Caki2 (cell line): ENCODE measurements at places on chromosomes 1 and 21. TPM values are rescaled to one million over a fixed set of nuclear protein-coding genes. Genes with fewer than 3 reads are reported as not detected.

DNA sequence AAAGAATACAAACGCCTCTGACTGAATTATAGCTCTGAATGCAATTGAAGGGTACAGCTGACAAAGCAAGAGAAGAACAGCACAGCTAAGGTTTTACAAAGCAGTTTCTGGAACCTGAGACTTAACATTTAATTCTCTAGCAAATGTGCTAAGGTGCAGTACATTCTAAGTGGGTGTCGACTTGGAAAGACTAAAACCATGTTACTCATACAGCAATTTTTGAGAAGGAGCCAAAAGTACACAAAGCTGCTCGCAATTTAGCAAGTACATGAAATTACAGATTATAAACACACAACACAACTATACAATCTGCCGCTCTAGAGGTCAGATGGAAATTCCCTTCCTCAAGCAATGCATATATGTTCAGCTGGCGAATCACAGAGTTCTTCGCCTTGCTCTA lies 121.9 kb downstream of the TIAM1 start:
- DNase-seq, result no peak

DNA sequence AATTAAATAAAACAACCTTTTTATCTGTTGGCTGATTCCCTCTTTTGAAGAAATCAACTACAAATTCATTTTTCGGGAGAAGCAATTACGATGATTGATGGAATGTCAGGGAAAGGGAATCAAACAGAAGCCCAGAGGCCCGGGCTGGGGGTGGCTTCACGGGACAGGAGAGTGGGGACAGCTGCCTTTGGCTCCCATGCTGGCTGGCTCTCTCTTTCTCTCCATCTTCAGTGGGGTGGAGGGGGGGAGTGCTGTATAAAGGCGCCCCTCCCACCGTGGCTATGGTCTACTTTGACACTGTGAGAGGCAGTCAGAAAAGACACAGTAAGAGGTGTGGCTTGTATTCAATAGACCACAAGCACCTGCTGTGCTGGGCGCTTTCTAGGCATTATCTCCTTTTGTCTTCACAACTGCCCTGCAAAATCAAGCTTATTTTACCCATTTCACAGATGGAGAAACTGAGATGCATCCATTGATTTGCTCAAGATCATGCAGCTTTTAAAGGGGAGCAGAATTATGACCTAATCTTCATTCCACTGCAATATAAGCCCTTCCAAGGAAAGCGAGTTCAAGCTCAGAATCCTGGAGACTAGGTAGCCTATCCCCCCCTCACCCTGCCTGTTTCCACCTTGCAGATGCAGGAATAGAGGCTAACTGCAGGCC lies 92.9 kb downstream of the GRIK3 start:
- DNase-seq, result no peak

DNA sequence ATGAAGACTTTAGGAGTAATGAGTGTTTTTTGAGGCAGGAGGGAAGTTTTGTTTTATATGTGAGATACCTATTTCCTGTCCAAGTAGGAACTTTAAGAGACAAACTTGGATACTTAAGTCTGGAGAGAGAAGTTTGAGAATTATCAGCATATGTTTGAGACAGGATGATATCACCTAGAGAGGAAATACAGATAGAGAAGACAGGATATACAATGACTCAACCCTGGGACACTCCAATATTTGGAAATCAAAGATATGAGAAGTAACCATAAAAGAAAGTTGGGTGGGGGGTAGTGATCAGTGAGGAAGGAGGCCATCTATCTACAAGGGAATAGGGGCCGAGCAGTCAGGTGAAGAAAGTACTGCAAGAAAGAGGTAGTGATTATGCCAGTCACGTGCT lies 6.5 kb downstream of the LCE7A start:
- DNase-seq, result no peak

DNA sequence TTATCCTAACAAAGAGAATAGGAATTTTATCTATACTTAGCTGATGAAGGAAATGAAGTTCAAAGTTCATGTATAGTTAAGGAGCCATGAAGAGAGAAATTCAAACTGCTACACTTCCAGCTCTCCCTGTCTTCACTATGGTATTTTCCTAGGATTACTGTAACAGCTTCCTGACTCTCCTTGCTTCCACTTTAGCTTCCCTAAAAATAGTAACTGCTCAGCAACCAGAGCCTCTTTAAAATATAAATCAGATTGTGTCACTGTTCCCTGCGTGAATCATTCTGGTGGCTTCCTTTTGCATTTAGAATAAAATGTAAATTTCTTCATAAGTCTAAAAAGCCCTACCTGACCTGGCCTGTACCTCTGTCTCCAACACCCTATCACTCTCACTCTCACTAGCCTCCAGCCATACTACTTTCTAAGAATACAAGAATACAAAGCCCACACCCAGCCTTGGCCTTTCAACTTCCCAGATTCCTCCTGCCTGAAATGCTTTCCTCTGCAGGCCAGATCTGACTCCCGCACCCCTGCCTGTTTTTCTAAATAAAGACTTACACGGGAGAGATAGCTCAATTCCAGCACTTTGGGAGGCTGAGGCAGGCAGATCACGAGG lies 30.5 kb downstream of the OR10J1 start:
- DNase-seq, result no peak

GRCh38 chr1:59879574-59879973 lies 47.0 kb downstream of the CYP2J2 start:
- DNase-seq, result no peak

- no peak for DNase-seq
Observed at GRCh38 chr1:244054924-244055263, 3.8 kb downstream of the ZBTB18 start.

DNA sequence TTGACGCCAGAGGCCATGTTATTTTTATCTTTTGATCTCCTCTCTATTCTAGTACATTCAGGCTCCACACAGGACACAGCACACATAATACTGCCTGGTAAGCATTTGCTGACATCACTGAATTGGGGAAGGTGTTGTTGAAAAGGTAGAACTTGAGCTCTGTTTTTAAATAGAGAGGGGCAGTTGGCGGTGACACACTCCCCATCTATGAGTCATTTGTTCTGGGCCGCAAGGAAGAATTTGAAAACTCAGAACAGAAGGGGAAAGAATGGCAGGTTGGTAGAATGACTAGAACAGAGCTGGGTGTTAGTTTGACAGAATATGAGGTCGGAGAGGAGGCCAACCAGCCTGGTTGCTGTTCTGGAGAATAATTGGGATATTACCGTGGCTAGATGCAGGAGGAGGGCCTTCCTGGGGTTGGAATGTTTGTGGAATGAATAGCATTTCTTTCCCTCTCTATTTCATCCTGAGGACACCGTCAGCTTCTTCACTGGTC lies 52.1 kb upstream of the ERRFI1 start:
- peak; percentile 74 for DNase-seq

GRCh38 chr1:97120806-97121205 lies 399.2 kb downstream of the PTBP2 start:
- no peak for DNase-seq

DNA sequence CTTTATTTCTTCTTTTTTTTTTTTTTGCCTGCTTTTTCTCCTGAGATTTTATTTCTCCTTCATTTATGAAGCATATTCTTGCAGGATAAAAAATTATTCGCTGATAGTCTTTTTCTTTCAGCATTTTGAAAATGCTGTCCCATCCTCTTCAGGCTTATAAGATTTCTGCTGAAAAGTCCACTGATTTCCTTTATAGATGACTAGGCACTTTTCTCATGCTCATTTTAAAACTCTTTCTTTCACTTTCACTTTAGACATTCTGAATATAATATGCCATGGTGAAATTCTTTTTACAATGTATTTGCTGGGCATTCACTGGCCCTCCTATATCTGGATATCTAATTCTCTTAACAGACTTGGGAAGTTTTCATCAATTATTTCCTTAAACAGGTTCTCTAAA lies 25.5 kb upstream of the GTF2B start:
- DNase-seq, result no peak

GRCh38 chr21:30227633-30228404 lies 11.9 kb upstream of the CLDN8 start:
- peak; percentile 94 for DNase-seq

DNA sequence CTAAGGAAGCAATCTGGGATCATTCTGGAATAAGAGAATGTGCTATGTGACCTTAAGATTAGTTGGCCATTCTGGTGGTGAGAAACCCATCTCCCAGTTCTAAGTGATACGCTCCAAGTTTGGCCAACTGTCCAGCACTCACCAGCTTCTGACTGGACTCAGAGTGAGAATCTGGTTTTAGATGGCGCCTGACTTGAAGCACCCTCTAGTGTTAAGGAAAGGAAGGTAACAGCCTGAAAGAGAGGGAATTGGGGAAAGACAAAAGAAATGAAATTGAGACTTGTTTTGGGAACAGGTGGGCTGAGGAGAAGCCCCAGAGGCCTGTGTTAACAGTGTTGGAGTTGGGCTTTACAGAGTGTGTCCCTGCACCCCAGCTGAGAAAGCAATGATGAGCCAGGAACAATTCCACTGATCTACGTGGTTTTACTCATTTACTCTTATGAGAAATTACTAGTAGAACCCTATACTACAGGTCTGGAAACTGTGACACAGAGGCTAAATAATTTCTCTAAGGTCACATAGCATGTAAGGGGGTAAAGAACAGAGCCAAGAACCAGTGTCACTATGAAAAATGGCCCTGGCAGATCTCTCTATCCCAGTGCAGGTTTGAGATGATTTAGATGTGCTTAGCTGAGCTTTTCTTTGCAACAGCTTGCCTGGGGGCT lies 9.3 kb upstream of the FCAMR start:
- peak; percentile 49 for DNase-seq

- no peak for DNase-seq
Observed at GRCh38 chr21:26085127-26085526, 85.4 kb downstream of the APP start.

- DNase-seq, result no peak
Observed at GRCh38 chr21:41321908-41322495, 5.4 kb downstream of the FAM3B start.

DNA sequence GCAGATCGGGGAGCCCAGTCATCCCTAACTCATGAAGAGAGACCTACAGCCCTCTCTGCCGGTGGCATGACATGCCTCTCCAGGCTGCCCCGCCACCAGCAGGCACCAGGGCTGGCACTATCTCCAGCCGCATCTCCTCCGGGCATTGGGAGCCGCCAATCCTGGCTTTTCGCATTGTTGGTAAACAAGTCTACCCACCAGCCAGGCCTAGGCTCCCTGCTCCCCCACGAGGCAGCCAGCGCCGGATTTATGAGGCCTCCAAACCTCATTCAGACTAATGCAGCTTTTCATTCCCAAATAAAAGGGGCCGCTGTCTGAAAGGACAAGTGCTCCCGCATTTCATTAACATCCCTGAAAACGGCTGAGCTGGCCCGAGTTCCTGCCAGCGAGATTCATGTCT lies 3.4 kb upstream of the GRIK3 start:
- DNase-seq, result no peak

GRCh38 chr1:201145132-201145531 lies 9.1 kb downstream of the TMEM9 start:
- DNase-seq, result no peak

GRCh38 chr1:15081102-15081501 lies 72.4 kb upstream of the TMEM51 start:
- DNase-seq, result no peak

GRCh38 chr21:25551569-25551968 lies 55.7 kb downstream of the MRPL39 start:
- no peak for DNase-seq

DNA sequence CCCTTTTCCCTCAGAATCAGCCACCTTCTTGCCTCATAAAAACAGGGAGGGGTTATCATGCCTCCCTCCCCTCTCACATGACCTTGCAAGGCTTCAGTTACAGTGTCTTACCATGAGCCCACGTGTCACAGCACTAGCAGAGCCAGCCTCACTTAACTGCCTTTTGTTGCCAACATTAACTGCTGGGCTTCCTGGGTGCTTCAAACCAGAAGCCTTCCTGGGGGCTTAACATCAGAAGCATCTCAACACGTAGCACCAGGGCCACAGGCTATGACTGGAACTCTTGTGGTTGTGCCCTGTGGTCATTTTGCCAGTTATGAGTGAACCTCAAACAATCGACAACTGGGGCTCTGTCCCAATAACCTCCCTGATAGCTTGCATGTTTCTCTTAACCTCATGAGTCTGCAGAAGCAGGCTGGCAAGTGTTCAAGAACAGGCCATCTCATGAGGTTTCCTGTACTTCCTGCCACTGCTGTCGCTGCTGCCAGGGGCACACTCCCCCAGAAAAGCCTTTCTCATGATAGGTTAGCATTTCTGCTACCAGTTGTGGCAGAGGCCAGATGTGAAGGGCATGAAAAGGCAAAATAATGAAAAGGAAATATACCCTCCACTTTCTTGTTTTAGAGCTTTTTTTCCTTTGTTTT lies 132.2 kb downstream of the GLUL start:
- DNase-seq, result no peak

DNA sequence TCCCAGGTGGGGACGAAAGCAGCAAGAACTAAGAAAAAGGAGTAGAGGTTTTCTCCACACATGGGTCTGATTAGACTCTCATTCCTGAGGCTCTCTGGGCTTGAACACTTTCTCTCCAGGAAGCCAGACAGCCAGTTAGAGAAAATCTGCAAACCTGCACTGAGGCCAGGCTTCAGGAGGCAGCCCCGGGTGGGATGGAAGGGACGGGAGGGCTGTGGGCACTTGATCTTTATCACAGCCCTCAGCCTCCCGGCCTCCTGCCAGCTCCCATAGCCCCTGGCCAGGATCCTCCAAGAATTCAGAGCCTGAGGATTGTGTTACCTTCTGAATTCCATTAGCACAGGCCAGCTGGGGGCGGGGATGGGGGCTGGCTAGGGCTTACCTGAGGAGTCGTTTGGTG lies 40.1 kb downstream of the SERTAD4 start:
- no peak for DNase-seq

- no peak for DNase-seq
Observed at GRCh38 chr1:3454811-3455618, 550 bp downstream of the ARHGEF16 start.

DNA sequence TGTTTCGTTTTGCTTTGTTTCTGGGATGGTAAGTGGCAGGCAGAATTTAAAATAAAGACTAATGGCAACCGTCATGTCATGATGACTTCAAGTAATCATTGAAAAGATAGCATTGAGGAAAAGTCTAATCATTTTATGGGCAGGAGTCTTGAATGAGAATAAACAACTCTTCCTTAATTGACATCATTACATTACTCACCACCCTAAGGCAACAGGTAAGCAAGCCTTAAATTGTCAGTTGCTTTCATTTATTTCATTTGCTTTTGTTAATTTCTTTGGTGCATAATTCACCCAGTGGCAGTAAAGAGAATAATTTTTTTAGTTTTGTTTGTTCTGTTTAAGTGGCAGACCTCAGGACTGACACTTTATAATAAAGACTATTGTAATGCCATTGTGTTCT lies 669.0 kb downstream of the RWDD3 start:
- no peak for DNase-seq

GRCh38 chr1:110050602-110051261 lies 16.3 kb downstream of the STRIP1 start:
- DNase-seq, result no peak

The ABL2 gene
- total RNA-seq, result 7.1 and 9.4 TPM in 2 replicates

The PHF13 gene
- 11.0 and 12.6 TPM in 2 replicates for total RNA-seq

The RNU1-3 gene
- not detected in 2 replicates for total RNA-seq

The HYI gene
- 40.6 and 79.4 TPM in 2 replicates for total RNA-seq

The LY9 gene
- not detected in 2 replicates for total RNA-seq

The SLC44A3 gene
- 3.1 and 4.4 TPM in 2 replicates for total RNA-seq

The FABP3 gene
- not detected in 2 replicates for total RNA-seq

The APCS gene
- not detected in 2 replicates for total RNA-seq

The CSRP1 gene
- total RNA-seq, result 235 and 239 TPM in 2 replicates

The KRTAP12-2 gene
- total RNA-seq, result not detected in 2 replicates

The KRTAP21-2 gene
- total RNA-seq, result not detected in 2 replicates

The RORC gene
- total RNA-seq, result 0.24 and 3.3 TPM in 2 replicates

The LCE2C gene
- not detected in 2 replicates for total RNA-seq
